ENCODE measurements at places on chromosomes 3 and 15. TPM values are rescaled to one million over a fixed set of nuclear protein-coding genes. Genes with fewer than 3 reads are reported as not detected.

- no peak for DNase-seq
Measured at GRCh38 chr15:98815207-98815606, 166.9 kb downstream of the IGF1R start.

The PIF1 gene
- total RNA-seq = 9.0 TPM

DNA sequence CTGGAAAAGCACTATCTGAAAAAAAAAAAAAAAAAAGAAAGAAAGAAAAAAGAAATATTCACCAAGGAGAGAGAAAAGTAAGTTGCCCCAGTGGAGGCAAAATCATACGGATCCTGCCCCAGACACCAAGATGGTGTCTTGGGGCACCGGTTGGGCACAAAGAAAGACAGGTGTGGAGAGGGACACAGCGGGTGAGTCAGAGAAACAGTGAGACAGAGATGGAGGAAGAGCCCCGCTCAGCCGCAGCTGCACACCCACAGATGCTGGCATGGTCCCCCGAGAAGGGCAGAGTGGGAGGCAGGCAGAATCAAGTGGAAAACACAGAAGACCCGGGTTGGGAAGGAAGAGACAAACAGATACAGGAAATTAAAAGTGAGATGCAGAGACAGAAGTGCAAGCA, 129.7 kb upstream of the SMAD3 start:
- no peak for DNase-seq

GRCh38 chr3:128432301-128432970, 34.3 kb downstream of the DNAJB8 start:
- no peak for DNase-seq

GRCh38 chr3:124439603-124440002, 290.6 kb upstream of the UMPS start:
- DNase-seq = no peak

- DNase-seq = no peak
Measured at GRCh38 chr3:71528816-71529215, 54.7 kb downstream of the FOXP1 start.

DNA sequence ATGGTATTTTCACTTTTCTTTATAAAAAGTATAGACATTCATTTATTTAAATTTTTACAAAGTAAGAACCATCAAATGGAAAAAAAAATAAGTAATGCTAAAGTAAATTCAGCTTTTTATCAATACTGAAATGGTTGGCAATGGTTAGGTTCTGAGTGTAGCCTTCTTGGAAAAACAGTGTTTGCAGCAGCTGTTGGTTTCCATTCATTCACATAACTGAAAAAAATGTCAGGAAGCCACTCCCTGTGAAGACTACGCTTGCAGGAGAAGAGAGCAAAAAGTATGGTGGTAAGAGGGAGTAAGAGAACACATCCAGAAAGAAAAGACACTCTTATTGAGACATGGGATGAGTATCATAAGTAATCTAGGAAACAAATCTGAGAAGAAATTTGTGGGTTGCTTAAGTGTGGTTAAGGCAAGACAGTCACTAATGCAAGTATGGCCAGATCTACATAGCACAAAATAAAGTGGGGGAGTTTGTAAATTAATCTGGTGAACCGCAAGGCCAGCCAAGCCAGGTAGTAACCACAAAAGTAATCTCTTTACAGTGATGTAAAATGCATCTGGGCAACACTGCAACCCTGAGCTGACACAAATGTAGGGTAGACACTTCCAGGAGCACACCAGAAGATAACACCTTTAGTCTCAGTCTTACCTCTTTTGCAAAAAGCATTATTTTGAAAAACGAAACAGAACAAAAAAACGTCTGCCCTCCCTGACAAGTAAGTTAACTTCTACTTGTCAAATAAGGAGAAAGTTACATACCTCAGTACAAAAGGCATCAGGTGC, 133.7 kb downstream of the IGSF11 start:
- no peak for DNase-seq

The NR2E3 gene
- total RNA-seq = under 0.01 TPM

GRCh38 chr15:69731081-69731330, 278.4 kb downstream of the RPLP1 start:
- no peak for DNase-seq

DNA sequence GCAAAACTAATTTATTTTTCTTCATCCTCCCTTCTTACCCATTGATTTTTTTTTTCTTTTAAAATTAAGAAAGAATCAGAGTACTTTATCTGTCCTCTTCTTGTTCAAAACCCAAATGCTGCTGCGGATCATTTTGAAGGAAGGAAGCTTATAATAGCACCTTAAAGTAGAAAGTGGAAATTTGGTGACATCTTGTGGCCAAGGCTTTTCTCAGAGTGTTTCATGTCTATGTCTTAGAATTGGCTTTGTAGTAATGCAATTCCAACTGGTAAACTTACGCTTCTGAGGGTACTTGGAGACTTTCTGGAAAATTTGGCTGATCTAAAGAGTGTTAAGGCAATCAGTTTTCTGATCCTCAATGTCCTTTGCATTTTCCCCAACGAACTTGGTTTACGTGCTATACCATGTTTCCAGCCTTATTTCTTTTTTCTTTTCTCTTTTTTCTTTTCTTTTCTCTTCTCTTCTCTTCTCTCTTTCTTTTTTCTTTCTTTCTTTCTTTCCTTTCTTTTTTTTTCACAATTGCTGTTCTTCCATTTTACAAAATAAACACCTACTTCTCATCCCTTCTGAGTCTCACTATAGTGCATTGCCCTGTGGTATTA, 30.7 kb downstream of the C3orf38 start:
- no peak for DNase-seq

DNA sequence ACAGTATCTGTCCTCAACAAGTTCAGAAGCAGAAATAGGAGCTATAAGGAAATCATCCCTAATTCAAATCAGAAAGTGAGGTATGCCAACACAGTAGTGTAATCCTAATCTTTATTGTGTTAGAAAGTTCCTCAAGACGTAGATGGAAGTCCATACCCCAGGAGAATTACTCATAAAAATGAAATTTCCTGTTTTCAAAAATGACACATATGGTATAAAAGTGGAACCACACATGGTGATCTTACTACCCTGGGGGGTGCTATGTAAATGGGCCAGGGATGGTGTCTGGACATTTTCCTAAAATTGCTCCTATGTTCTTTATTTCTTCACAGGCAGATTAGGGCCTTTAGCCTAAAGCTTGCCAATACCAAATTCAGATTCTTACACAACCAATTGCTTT, 204.1 kb downstream of the ARRDC4 start:
- no peak for DNase-seq

DNA sequence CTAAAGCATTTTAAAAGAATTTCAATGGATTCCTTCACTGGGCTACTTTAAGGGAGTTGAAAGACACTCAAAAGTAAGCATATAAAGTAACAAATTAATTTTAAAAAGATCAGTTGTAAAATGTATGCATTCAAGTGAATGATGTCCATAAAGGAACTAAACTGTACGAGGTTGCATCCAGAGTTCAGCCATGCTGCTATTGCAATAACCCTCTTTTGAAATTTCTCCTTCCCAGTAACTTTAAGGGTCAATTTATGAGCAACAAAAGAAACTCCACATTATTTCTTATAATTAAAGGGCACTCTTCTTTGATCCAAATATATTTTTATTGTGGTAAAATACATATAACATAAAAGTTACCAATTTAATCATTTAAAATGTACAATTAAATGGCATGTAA, 22.9 kb downstream of the BTLA start:
- no peak for DNase-seq

DNA sequence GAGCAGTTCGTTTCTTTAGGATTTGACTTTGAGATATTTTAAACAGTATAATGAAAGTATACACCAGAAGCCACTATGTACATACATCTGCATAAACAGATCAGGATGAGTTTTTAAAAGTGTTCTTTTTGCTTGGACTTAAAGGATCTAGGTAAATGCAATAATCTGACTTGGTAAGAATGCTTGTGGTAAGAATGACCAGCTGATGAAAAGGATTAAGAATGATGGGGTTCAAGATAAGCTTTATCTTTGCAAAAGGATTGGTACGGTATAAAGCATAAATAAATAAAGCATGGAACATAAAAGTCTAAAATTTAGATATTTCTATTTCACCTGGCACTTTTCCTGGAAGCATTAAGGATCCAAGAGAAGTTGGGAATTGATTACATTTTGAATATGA, 9.8 kb upstream of the MME start:
- no peak for DNase-seq

The PCOLCE2 gene
- 0.13 TPM for total RNA-seq

DNA sequence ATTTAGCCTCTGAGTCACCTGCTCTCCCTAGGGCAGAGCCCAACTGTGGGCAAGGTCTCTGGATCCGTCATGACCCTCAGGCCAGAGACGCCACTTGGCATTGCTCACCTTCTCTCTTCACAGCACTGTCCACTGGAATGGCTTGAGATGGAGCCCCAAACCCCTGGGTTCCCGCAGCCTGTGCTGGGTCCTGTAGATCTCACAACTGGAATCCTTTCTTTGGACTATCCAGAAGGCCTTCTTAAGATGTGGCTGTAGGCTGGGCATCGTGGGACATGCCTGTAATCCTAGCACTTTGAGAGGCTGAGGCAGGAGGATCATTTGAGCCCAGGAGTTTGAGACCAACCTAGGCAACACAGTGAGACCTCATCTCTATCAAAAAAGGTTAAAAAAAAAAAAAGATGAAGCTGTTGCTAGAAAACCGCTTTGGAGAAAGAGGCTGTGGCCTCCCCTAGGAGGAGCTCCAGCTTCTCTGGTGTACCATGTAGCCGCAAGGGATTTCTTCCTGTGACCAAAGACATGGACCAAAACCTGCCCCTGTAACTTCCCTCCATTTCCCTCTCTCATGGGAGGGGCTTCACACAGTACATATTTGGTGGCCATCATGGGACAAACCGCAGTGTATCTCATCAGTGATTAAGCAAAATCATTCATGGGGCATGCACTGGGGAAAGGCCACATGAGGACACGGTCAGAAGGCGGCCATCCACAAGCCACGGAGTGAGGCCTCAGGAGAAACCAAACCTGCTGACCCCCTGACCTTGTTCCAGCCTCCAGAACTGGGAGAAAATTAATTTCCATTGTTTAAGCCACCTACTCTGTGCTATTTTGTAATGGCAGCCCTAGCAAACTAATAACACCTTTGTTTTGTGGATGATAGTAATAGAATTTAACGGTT, 23.3 kb upstream of the BUB1B start:
- no peak for DNase-seq

- no peak for DNase-seq
Measured at GRCh38 chr3:12966847-12967605, 106.2 kb downstream of the IQSEC1 start.

GRCh38 chr15:89167267-89168176, 53.9 kb downstream of the RLBP1 start:
- DNase-seq = peak; percentile 82

The PAK6 gene
- total RNA-seq = not detected

DNA sequence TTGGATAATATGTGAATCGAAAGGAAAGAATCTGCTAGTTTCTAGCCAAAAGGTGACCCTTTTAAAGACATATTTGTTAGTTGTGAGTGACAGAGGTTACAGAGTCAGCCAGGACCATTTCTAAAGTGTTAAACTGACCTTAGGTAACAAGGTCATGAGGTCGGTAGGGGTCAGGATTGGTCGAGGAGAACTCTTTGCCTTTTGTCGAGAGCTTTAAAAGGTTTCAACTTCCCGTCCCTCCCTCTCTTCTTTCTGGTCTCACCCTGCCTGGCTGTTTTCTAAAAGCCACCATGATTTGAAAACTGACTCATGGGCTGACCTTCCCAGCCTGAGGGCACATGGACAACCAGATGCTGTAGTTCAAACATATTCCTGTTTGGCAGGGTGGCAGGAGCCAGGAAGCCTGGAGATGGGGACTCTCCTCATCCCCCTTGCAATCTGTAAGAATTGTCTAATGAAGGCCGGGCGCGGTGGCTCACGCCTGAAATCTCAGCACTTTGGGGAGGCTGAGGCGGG, 25.8 kb upstream of the PRTG start:
- no peak for DNase-seq

- no peak for DNase-seq
Measured at GRCh38 chr15:65918357-65918920, 49.1 kb downstream of the RAB11A start.

DNA sequence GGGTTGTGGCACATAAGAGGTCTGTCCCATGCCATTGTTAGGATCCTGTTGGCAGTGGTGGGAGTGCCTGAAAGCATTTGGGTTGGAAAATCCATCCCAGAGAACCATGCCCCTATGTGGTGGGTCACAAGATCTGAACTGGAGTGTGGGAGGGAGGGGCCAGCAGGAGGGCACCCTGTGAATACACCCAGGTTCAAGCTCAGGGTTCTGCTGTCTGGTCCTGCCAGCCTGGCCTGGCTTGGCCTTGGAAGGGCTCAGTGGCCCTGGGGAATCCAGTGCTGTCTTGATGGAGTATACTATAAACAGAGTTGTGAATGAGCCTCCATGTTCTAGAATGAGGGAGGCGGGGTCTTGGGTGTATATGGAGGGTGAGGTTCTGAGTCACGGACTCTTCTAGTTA, 11.8 kb downstream of the ANKDD1A start:
- no peak for DNase-seq

GRCh38 chr3:105385819-105386508, 19.3 kb downstream of the ALCAM start:
- DNase-seq = no peak

GRCh38 chr3:146928421-146929059, 323.4 kb upstream of the PLSCR5 start:
- DNase-seq = no peak

The PLA2G4F gene
- total RNA-seq = not detected

GRCh38 chr3:25143356-25144025, 284.6 kb upstream of the RARB start:
- DNase-seq = no peak

The MON1A gene
- total RNA-seq = 6.5 TPM

GRCh38 chr15:62099094-62099601, 32.4 kb downstream of the C2CD4A start:
- DNase-seq = peak; percentile 67

The GOLGA6D gene
- total RNA-seq = not detected

DNA sequence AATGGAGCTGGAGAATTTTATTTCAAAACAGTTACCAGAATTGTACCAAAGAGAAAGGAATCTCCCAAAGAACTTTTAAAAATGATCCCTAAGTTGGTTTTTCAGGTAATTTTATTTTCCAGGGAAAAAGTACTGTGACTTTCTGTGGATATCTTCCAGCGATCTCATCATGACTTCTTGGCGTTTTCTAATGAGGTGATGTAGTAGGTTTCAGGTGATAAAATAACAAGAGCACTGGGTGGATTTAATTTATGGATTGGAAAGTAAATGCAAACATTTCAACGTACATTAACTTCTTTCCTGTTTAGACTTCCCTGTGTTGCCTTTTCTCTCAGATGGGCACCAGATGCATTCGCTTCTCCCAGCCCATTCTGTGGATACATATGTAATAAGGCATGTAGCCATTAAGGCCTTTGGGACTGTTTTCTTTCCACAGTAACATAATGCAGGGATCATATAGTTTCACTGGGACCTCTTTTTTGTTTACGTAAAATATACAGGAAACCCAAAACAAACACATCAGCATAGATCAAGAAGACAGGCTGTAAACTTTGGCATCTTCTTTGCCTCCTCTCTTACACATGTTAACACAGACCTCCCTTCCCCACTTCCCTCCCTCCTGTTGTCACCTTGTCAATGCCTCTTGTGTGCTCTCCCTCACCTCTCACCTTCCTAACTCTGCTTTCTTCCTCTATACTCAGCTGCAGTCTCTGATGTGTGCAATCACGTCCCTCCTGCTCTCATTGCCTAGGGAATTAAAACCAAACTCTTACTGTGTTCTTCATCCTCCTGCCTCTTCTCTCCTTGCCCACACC, 13.0 kb downstream of the PHLDB2 start:
- no peak for DNase-seq

- no peak for DNase-seq
Measured at GRCh38 chr3:144875211-144875610, 903.6 kb downstream of the DIPK2A start.

- DNase-seq = no peak
Measured at GRCh38 chr3:101020351-101021015, 27.3 kb upstream of the ABI3BP start.

The GPR156 gene
- under 0.01 TPM for total RNA-seq

Measured in dermis microvascular lymphatic vessel endothelial cell (primary cell).